Suppressor macrophage treated with lipopolysaccharide for 1 hour (primary cell): ENCODE measurements at places on chromosomes 11 and 22.

DNA sequence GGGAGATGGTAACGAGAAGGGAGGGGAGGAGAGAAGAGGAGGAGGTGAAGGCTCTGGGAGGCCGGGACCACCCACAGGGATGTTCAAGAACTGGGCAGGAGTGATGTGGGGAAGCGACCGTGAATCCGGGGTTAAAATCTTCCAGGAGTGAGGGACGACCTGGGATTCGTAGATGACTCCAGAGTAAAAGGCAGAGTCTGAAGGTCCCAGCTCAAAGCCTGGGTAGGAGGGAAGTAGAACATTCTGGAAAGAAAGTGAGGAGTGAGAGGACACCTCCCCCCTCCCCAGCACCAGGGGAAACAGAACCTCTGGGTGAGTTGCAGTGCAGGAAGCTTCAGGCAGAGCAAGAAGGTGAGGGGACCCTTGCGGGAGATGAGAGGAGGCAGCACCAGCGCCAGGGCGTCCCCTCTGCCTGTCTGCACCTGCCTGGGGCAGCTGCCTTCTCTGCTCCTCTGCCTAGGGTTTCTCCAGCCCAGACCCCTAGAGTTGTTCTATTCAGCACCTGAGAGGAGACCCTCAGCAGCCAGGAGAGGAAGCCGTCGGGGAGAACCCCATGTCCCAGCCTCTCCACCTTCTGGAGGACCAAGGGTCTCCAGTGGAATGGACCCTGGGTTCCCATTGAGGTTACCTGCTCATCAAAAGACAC, 49.7 kb downstream of the LINC01488 start:
- no peak for DNase-seq

DNA sequence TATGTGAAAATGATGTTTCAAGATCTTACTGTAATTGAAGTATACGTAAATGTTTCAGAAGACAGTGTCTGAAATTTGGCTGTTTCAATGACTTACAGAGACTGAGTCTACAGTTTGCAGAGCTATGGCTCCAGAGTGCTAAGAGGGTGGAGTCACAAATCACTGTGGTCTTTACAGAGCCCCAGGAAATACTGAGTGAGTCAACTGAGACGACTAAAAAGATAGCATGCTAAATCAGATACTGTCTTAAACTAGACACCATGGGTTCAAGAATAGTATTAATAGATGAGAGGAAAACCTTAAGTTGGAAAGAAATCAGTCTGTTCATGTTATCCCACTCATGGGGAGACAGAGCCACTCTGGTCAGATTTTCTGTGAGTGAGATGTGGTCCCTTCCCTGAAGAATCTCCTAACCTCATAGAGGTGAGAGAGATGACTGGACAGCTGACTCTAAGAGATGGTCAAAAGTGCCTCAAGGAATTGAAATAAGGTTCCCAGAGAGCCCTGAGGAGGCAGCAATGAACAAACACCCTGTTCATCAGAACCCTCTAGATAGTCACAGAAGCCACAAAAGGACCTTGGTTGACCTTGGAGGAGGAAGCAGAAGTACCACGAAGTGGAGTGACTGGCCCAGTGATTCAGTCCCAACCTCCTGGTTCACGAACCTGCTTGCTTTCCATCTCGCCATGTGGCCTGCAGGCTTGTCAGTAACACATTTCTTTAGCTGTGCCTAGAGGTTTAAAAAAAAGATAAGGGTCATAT, 30.2 kb downstream of the C11orf91 start:
- no peak for DNase-seq

- no peak for DNase-seq
Measured at GRCh38 chr11:84865791-84866535, 761.2 kb downstream of the DLG2 start.

- no peak for DNase-seq
Measured at GRCh38 chr22:36344106-36344827, 43.5 kb downstream of the MYH9 start.

DNA sequence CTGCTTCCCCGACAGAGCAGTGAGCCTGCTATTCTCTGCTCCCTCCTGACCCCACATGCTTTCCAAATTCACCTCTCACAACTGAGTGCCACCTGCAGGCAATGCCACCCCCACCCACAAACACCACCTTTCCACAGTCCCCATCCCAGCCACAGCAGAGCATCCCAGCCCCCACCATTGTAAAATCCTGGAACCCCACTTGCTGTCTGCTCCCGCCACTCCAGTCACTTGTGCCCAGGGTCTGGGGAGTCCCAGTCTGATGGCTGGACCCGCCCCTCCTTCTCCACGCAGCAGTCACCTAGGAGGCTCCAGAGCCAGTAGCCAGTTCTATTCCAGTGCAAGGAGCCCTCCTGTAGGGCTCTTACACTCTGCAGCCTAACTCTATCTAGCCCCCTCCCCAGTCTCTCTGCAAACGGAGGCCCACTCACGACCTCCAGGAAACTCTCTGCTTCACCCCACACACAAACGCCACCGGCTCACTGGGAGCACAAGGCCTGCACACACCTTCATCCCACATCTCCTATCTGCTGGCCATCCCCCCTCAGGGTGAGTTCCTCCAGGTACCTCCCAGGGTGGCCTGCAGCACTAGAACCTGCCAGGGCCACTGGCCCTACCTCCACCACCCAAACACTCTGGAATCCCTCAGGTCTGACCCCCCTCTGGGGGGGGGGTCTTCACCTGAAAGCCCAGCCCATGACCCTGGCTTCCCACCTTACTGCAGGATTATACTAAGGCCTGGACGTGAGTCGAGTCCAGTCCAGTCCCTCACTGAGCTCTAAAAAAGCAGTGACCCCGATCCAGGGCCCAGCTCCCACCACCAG, 1.4 kb downstream of the GNB1L start:
- DNase-seq: no peak

DNA sequence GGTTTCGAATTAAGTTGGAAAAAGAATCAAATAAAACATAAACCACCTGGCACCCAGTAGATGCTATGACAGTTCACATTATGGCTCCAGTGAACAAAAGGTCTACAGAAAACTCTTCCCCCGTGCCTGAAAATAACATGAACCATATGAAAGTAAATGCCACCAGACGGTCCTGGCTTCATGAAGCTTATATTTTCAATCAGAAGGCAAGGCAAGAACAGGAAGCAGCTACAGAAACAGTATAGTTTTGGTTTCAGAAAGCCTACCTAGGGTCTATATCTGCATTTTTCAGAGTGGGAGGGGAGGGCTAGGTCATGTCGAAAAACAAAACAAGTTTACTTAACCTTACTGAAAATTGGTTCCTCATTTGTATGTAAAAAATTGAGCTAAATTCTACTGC, 9.8 kb downstream of the RAB30 start:
- DNase-seq: no peak

- peak; percentile 74 for DNase-seq
Measured at GRCh38 chr11:2928605-2929530, at the start of gene PHLDA2. PHLDA2 (minus strand) TSS chr11:2929420; CDS start chr11:2929364, 56 bp downstream.

GRCh38 chr22:48407256-48407955, 1420.3 kb downstream of the BRD1 start:
- no peak for DNase-seq

DNA sequence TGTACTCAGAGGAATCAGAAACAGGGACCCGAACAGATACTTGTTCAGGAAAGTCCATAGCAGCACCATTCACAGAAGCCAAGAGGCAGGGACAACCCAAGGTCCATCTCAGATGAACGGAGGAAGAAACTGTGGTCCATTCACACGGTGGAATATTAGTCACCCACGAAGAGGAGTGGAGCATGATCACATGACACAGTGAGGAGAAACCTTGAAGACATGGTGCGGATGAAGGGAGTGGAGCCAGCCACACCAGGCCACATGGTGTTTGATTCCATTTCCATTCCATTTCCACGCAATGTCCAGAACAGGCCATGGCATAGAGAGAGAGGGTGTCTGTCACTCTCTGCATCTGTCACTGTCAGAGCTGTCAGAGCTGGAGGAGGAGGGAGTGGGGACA, 30.7 kb downstream of the NADSYN1 start:
- no peak for DNase-seq

GRCh38 chr22:44085743-44086270, 61.7 kb downstream of the PARVB start:
- peak; percentile 52 for DNase-seq

DNA sequence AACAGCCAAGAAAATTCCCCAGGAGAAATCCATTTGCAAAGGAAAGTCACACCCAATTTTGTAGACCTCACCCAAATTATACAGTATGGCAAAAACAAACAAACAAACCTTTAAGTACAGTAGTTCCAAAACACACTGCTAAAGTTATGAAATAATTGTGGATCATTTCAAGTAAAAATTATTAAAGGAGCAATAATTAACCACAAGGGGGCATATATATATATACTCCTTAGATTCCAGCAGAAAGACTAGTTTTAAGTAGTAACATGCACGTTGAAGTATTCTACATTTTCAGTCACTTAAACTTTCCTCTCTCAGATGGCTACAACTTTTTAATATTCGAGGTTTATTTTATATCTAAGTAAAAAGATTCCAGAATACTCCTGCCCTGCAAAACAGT, 26.8 kb downstream of the RNF141 start:
- peak; percentile 55 for DNase-seq

DNA sequence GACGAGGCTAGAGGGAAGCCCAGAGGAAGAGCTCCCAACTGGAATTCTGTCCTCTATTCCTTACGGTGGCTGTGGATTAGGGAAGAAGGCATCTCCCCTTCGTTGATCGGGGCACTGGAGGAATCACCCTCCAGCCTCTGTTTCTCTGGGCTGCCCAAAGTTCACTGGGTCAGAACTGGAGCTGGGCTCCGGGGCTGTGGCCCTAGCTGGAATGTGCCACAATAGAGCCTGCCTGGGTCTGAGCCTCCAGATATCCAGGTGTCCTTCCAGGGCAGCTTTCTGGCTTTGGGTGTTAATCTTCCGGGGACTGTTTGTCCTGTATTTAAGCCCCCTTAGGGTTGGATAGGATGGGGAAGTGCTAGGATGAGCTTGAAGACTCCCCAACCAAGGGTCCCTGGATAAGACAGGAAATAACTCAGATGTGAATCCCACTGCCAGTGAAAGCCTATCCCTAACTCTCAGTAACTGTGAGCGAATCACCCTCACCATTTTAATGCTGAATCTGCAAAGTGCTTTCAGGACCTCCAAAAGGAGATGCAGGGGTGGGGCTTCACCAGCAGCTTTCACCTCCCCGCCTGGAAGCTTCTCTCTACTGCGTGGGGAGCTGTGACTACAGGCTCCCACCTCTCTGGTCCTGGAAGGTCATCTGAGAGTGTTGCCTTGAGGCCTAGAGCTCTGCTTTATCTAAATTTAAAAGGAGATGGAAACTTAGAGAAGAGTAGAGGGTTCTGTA, 9.5 kb downstream of the YPEL4 start:
- DNase-seq: no peak

DNA sequence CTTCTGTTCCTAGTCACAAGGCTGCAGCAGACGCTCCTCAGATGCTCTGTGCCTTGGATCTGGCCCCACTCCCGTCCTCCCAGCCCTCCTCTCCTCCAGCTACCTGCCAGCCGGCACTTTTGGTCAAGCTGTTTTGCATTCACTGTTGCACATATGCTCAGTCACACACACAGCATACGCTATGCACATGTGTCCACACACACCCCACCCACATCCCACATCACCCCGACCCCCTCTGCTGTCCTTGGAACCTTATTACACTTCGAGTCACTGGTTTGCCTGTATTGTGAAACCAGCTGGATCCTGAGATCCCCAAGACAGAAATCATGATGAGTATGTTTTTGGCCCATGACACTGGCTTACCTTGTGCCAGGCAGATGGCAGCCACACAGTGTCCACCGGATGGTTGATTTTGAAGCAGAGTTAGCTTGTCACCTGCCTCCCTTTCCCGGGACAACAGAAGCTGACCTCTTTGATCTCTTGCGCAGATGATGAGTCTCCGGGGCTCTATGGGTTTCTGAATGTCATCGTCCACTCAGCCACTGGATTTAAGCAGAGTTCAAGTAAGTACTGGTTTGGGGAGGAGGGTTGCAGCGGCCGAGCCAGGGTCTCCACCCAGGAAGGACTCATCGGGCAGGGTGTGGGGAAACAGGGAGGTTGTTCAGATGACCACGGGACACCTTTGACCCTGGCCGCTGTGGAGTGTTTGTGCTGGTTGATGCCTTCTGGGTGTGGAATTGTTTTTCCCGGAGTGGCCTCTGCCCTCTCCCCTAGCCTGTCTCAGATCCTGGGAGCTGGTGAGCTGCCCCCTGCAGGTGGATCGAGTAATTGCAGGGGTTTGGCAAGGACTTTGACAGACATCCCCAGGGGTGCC, 109.8 kb downstream of the BCR start:
- peak; percentile 73 for DNase-seq

DNA sequence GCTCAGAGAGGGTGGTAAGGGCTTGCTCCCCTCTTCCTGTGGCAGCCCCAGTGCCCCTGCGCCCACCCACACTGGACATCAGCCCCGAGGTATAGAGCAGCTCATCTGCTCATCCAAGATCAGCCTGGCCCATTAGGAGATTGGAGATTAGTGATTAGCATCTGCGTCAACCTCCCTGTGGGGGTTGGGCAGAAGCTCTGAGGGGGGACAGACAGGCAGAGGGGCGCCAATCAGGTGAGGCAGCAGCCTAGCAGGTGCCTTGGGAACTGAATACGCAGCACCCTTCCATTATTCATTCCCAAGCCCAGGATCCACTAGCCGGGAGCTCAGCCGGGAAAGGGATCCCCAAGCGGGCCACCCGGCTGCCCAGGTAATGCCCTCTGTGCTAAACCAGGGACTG, 11.0 kb downstream of the SMTN start:
- DNase-seq: no peak

GRCh38 chr11:78469896-78470295, 52.3 kb upstream of the GAB2 start:
- peak; percentile 44 for DNase-seq

GRCh38 chr11:6856871-6857270, 6.0 kb upstream of the OR10A2 start:
- DNase-seq: no peak

- DNase-seq: no peak
Measured at GRCh38 chr22:50039669-50040443, 18.2 kb downstream of the TTLL8 start.

- DNase-seq: peak; percentile 98
Measured at GRCh38 chr22:46854125-46854870, 91.8 kb downstream of the TBC1D22A start.

- no peak for DNase-seq
Measured at GRCh38 chr11:59839615-59840014, 5.7 kb downstream of the CBLIF start.

GRCh38 chr11:2139621-2140337, 590 bp upstream of the IGF2 start:
- no peak for DNase-seq

GRCh38 chr22:32957200-32957803, 100.9 kb downstream of the SYN3 start:
- DNase-seq: no peak

- no peak for DNase-seq
Measured at GRCh38 chr11:78647266-78647915, 72.7 kb upstream of the NARS2 start.

- DNase-seq: no peak
Measured at GRCh38 chr11:60336767-60337391, 9.8 kb downstream of the MS4A6E start.

DNA sequence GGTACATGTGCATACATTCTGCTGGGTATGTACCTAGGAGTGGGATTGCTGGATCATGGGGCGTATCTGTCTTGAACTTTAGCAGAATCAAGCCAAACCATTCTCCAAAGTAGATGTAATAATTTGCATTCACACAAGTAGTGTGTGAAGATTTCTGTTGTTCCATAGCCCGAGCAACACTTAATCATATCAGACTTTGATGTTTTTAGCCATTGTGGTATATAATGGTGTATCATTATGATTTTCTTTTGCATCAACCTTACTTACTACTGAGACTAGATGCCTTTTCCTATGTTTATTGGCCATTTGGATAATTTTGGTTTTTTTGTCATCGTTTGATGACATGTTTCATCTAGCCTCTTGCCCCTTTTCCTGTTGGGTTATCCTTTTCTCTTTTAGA, 72.0 kb upstream of the TNRC6B start:
- no peak for DNase-seq

- DNase-seq: no peak
Measured at GRCh38 chr11:11020747-11021149, 162.9 kb upstream of the ZBED5 start.
